ENCODE measurements at places on chromosomes 16 and 17.
A peak's percentile ranks its signal among the peaks of the same experiment; 100 is the strongest.

GRCh38 chr16:86888231-86889053 lies 310.1 kb downstream of the FOXL1 start:
- no peak for DNase-seq

GRCh38 chr16:1346422-1347285 lies 5.0 kb downstream of the TSR3 start:
- no peak for DNase-seq

GRCh38 chr17:80145076-80146075 lies 1.6 kb downstream of the EIF4A3 start:
- DNase-seq = no peak

DNA sequence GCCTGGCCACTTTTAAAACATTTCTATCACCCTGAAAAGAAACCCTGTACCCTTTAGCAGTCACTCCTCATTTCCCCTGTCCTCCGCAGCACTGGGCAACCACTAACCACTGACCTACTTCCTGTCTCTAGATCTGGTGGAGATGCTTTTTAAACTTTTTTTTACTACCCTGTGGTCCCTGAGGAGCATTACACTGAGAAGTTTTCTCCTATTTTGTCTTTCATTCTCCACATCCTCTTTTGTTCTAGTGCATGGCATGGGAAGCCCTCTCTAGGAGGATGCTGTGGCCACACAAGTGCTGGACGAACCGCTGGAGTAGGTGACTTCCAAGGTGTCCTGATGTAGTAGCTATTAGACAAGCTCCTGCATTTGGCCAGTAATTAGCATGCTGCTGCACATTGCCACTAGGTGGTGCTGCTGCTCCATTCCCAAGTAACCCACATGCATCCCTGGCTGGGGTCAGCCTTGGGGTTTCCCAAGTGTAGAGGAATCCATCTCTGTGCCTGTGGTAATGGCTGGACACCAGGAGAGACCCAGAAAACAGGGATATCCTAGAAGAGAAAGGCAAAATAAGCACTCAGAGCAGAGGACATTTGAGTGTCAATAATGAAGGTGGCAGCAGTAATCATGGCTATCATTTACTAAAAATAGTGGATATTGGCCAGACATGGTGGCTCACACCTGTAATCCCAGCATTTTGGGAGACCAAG lies 143.8 kb upstream of the CRHR1 start:
- no peak for DNase-seq

DNA sequence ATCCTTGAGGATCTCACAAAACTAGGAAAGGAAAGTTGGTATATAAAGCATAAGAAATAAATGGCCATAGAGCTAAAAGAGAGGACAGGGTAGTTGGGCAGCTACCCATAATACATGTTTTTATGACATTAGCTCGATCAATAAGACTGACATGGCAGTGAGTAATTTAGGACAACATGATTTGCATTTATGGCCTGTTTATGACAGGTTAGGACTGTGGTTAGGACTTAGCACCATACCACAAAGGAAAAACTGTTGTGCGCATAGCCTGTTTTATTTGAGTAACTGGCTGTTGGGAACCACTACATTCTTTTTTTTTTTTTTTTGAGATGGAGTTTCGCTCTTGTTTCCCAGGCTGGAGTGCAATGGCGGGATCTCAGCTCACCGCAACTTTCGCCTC lies 18.0 kb upstream of the TRIM37 start:
- no peak for DNase-seq

DNA sequence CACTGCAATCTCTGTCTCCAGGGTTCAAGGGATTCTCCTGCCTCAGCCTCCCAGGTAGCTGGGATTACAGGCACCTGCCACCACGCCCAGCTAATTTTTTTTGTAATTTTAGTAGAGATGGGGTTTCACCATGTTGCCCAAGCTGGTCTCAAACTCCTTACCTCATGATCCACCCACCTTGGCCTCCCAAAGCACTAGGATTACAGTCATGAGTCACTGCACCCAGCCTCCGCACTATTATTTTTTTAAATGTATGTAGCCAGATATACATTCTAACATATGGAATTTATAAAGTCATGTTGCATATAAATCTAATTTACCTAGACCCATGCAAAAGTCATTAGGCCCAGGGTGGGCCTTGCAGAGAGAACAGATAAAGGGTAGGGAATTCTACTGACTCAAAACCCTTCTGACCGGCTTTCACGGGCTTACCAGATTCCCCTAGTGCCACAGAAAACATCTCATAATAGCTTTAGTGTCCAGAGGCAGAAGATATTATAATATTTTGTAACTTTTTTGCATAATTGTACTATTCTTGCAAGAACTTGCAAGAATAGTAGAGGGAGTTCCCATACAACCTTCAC lies 20.5 kb upstream of the HELZ start:
- DNase-seq = no peak

DNA sequence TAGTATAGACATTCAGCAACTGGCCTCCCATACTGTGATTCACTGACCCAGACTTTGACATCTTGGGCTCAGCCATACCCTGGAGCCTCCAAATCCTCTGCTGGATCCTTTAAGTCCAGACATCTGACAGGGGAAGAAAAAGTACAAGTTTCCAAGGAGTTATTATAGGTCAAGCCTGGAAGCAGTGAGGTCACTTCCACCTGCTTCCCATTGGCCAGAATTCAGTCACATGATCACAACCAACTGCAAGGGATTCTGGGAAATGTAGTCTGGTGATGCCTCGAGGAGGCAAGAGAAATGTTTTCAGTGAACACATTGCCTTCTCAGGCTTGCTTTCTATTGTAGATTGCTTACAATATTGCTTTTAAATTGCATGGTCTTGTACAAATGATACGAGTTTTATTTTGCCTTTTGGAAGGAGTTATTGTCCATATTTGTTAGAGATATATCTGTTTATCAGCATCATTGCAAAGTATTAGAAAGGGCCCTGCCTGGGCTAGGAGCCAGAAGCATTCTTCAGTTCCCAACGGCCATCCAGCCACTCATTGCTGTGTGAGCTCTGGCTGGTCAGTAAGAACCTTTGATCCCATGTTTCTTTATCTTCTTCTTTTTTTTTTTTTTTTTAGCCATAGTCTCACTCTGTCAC lies 696.9 kb downstream of the WWOX start:
- DNase-seq = no peak

GRCh38 chr17:1055751-1056645 lies 59.1 kb downstream of the TIMM22 start:
- DNase-seq = no peak

GRCh38 chr16:3980253-3981111 lies 100.0 kb upstream of the CREBBP start:
- no peak for DNase-seq

- no peak for DNase-seq
These were observed 11.5 kb downstream of the CDH16 start for GRCh38 chr16:66906916-66907836.

- DNase-seq = no peak
These were observed 144.9 kb downstream of the SOCS1 start for GRCh38 chr16:11111150-11111549.

DNA sequence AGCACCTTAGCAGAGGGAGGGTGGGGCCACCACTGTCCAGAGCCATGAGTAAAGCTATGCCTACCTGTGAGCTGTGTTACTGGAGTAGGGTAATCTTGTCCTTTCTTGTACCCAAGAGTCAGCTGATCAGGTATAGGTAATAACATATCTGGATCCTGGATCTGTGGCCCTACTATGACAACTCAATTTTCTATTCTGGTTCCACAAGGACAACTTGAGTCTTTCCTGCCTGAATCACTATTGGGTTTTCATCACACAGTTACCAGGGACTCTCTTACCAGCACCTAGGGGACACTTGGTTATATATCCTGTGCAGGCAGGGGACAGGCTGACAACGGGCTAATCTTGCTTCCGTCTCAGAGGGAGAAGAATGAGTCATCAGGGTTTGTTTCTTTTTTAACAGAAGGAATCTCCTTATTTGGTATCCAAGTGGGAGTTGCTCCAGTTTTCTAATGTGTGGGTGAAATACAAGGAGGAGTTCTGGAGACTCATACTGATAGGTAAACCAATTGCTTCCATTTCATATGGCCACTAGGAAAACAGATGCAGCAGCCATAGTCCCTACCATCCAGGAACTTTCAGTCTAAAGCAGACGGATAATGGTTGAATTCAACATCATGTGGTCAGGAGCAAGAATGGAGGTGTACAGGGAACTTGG lies 6.8 kb downstream of the ZNF267 start:
- DNase-seq = peak; percentile 74

DNA sequence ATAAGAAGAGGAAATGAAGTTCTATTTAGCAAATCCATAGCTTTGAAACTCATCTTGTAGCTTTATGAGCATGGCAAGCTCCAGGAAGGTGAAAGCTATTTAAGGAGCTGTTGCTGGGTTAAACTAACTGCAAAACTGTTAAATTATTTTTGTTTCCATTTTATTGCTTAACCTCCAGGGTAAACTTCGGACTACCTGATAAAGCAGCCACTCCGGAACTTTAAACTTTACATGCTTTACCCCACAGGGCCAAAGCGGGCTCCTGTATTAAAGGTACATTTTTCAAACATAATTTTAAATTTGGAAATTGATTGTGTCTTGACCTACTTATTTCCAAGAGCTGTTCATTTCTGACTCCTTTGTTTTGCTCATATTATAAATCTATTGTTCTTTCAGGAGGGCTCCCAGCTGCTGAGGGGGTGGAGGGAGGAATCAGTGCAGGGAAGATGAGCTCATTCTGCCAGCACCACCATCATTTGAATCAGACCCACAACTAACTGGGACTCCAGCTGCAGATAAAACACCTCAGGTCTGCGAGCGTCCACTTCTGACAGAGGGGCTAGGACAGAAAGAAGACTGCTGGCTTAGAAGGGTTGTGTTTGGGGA lies 157.9 kb downstream of the IRX3 start:
- DNase-seq = no peak
